ENCODE measurements at places on chromosomes 12 and 14.
A peak's percentile ranks its signal among the peaks of the same experiment; 100 is the strongest.

- no peak for DNase-seq
Observed at GRCh38 chr14:52988139-52988538, 37.3 kb upstream of the FERMT2 start.

DNA sequence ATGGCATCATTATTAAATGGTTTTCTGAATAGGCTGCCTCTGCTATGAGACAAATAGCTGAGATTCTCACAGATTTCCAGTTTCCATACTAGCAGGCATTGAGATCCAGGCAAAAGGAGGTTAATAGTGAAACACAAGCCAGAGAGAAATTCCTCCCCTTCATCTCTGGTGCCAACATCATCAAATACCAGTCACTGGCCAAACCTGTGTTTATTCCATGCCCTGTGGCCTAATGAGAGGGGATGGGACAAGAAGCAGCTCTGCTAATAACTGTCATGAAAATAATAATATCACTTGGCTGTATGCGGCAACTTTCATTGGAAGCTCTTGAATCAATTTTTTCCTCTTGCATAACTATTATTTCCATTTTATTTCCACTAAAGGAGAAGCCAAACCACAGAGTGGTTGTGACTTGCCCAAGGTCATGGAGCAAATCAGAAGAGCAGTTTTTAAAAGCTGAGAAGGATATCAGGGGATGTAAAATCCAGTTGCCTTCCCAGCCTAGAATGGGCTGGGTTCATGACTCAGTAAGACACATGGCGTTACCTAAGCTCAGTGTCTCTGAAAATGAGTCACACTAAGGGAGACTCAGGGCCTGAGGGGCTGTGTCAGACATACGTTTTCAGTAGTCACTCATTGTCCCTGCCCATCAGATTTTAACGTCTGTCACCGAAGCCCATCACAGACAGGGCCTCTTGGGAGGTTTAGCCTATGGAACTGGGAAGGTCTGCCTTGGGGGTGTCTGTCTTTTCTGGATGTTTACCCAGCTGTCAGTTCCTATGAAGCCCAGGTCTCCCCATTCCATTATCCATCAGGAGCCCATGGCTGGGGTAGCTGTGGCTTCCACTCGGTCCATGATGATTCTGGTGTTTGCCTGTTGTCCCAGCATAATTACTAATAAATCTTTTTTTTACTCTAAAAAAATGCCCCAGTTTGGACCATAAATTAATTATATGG lies 208.8 kb upstream of the EEA1 start:
- peak; percentile 20 for DNase-seq

DNA sequence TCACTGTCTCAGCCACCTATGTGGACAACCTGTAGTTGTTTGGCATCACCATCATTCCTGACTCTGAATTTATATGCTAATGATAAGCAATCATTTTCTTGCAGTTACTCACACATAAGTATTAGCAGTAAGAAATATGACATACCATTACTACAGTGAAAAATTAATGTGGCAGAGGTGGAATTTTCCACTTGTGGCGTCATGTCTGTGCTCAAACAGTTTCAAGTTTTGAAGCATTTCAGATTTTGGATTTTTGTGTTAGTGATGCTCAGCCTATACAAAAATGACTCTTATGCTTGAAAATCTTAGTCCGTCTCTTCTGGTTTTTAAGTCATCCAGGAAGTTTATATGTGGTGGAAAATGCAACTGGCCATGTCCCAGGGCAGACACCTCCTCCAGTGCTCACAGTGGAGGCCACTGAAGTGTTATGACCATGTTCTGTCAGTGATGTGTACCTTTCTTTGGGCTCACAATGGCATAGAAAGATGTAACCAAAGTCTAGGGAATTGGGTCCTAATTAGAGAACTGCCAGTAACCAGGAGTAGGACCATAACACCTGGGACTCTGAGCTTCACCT lies 220.6 kb downstream of the SYT1 start:
- no peak for DNase-seq

- no peak for DNase-seq
Observed at GRCh38 chr14:102421411-102422057, 58.8 kb downstream of the TECPR2 start.

DNA sequence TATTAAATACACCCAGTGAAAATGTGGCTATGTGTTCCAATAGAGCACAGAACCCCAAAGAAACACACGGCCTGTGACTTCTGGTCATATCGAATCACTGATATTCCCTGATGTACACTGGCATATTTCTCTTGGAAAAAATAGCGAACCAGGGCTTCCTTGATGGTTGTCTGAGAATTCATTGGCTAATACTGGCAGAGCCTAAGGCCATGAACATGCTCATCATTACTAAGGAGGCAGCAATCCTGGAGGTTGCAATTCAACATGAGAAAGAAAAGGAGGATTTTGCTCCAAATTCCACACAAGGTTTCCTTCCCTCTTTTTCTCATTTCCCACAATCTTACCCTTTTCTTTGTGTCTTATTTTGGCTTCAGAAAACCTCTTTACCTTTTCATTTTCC lies 212.9 kb upstream of the HMGA2 start:
- no peak for DNase-seq

DNA sequence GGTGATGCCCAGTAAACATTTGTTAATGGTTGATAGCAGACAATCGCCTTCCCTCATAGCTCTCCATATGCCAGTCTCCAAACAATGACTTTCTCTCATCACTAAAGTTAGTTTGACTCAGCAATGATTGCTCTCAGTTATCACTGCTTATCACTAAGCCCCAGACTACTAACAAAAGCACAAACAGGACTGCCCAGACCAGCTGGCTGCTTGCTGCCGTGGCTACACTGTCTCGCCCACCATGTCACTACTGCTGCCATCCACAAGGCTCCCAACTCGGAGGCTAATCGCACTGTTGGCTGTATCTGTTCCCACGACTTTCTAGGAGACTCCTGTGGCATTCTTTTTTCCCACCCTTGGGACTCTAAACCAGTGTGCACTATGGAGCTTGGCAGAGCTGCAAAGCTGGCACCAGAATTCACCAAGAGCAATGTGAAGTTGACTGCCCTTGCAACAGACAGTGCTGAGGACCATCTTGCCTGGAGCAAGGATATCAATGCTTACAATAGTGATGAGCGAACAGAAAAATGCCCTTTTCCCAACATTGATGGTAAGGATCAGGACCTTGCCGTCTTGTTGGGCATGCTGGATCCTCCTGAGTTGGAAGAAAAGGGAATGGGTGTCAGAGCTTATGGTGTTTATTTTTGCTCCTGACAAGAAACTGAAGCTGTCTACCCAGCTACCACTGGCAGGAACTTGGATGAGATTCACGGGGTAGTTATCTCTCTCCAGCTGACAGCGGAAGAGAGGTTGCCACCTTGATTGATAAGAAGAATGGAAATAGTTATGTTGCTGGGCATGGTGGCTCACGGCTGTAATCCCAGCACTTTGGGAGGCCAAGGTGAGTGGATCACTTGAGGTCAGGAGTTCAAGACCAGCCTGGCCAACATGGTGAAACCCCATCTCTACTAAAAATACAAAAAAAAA lies 27.1 kb upstream of the NR2C1 start:
- no peak for DNase-seq

- no peak for DNase-seq
Observed at GRCh38 chr14:82720946-82721345, 1187.3 kb upstream of the SEL1L start.

GRCh38 chr12:76552343-76552938 lies 7.1 kb downstream of the OSBPL8 start:
- DNase-seq: no peak

DNA sequence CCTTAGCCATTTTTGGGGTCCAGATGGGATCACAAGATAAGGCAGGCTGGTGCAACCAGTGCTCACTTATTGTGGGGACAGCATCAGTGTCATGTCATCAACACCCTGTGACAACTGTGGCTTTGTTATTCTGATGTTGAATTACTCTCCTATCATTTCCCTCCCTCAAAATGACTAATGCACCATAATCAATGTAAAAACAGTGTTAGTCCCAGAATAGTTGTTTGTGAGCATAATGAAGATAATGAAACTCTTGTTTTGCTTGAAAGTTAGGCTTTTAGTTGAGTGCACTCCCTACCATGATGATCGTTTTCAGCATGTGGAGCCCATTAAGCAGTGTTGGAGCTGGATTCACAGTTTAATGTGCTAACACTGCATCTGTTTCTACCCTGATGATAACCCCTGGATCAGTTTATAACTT lies 151.4 kb downstream of the TMTC2 start:
- DNase-seq: no peak

GRCh38 chr12:117809509-117809908 lies 159.3 kb downstream of the KSR2 start:
- DNase-seq: no peak

- no peak for DNase-seq
Observed at GRCh38 chr12:127284021-127284420, 982.9 kb upstream of the TMEM132C start.

- DNase-seq: no peak
Observed at GRCh38 chr12:13536219-13536910, 339.8 kb downstream of the EMP1 start.

DNA sequence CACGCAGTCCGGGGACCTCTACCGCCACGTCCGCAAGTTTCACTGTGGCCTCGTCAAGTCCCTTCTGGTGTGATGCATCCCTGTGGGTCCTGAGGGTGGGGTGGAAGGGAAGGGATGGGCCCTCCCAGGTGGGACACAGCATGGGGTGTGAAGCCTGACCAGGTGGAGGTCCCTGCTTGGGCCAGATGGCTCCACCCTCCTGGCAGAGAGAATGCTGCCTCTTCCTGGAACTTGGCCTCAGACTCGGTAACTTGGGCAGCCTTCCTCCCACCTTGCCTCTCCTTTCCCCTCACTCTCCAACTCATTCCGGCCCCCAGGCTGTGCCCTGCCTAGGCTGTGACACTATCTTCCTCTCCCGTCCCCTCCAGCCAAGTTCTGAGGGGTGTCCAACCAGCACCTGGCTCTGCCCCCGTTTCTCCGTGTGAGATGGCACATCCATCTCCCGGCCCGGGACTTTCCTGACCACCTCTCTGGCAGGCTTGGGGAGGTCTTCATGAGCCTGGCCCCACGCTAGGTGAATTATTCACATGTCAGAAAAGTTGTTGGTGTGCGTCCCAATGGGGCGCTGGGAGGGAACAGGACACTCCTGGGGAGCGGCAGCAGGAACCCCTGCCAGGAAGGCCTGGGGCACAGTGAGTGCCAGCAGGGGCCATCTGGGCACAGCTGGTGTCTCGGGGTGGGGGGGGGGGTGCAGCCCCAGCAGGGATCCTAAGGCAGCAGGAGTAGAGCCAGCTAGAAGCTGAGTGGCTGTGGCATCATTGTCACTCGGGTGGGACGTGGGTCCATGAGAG lies 1.7 kb downstream of the ZBTB42 start:
- no peak for DNase-seq

- DNase-seq: no peak
Observed at GRCh38 chr12:106113042-106113441, 25.7 kb downstream of the NUAK1 start.

DNA sequence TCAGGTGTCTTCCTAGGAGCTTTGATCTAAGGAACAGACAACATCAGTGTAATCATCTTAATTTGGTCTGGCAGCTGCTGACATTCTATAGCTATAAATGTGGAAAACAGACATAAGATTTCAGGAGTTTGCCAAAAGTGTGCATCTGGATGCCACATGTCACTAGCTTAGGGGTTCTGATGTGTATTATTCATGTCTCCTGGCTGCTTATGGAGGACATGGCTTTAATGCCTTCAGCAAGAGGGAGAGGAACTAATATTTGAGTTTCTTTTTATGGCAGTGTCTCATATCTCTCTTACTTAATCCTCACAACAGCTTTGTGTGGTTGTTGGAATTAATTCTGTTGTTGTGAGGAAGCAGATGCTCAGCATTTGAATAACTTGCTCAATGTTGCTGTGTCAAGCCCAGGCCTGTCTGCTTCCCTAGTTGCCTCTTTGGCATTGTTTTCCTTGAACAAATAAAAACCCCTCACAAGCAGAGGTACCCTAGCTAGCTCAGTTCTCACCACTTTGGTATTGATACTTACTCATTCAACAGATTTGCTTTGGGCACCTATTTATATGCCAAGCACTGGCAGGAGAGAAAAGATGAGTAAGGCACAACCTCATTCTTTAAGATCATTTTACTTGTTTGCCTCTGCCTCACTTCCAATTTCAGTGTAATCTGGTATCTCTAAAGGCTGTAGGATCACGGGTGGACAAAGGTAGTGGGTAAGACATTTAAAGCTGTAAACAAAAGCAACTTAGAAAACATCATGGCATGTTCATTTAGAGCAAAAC lies 39.8 kb upstream of the EID3 start:
- no peak for DNase-seq

GRCh38 chr12:3355378-3355900 lies 135.6 kb upstream of the PRMT8 start:
- no peak for DNase-seq

DNA sequence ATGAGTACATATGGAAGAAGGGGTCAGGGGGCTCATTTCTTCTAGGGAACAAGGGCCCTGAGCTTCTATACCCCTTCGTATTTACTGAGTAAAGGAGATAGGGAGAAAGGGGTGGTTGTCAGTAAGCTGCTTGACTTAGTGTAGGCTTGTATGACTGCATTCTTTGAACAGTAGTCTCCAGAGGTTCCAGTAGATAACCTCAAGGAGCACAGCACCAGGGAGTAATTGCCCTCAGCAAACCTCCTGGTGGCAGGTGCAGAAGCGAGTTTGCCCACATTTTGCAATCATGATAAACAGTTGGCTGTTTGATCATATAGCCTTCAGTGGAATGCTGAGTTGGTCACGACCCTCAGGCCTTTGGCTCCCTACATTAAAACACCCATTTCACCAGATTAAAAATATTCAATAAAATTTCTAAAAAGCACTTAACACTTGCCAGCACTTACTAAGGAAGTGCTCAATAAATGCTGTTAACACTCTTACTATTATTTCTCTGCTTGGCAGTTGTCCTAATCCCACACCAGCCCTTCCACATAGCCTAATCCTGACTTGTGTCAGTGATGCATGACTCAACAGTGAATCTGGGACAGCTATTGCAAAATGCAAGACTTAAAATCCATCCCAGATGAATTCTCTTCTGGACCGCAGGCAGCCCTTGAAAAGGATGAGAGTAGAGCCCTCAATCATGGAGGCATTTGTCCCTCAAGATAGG lies 3.7 kb upstream of the DHRS4L2 start:
- no peak for DNase-seq

- DNase-seq: no peak
Observed at GRCh38 chr12:127619869-127620734, 646.9 kb upstream of the TMEM132C start.

DNA sequence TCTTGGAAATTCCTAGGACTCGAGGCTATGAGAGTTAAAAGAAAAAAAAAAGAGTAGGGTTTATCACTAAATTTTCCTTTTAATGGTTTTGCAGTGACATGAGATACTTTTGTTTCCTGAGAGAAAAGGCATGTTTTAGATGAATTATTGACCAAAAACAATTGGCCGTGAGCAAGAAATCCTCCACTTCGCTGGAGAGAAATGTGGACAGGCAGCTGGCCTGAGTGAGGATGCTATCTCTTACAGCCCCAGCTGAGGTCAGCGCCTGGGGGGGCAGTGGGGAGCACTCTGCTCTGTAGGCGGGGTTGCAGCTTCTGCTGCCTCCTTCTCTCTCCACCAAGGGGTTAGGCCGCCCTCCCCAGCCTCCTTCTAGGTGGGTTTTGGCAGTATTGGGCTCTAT lies 54.7 kb downstream of the PRIMA1 start:
- DNase-seq: no peak

- DNase-seq: no peak
Observed at GRCh38 chr12:21939435-21939834, 1.8 kb downstream of the ABCC9 start.

Measured in CD4-positive, alpha-beta T cell treated with Interferon alpha-2 for 1 hour (primary cell).